Natural killer cell (primary cell): ENCODE measurements at places on chromosomes 6 and 20. TPM values are rescaled to one million over a fixed set of nuclear protein-coding genes. Genes with fewer than 3 reads are reported as not detected.

The TDP2 gene
- 43.2 TPM for total RNA-seq

DNA sequence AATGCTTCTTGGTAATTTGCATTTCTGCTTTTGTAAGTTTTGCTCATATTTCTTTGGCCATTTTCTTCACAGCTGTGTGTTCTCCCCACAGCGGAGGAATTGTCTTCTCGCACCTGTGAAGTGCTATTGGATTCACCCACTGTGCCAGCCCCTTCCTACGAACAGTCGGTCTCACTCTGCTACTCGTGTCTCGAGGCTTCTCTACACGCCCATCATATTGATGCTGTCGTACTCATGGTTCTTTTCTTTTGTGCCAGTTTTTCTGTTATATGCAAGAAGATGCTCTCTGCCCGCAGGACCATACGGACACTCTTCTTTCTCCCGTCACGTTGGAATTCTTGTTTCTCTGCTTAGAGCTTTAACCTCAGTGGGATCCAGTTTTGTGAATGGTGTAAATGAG lies 200.3 kb downstream of the DLL1 start:
- DNase-seq, result no peak

- no peak for DNase-seq
Observed at GRCh38 chr20:20782231-20782630, 69.8 kb upstream of the RALGAPA2 start.

GRCh38 chr6:155349129-155349528 lies 34.8 kb upstream of the TFB1M start:
- no peak for DNase-seq

GRCh38 chr20:407133-407952 lies 756 bp upstream of the RBCK1 start:
- no peak for DNase-seq

- DNase-seq, result no peak
Observed at GRCh38 chr20:560680-561079, 17.1 kb upstream of the CSNK2A1 start.
